ENCODE measurements at places on chromosomes 16 and 17. TPM values are rescaled to one million over a fixed set of nuclear protein-coding genes. Genes with fewer than 3 reads are reported as not detected.

The SLC5A2 gene
- total RNA-seq, result not detected

The PYDC1 gene
- not detected for total RNA-seq

The GUCY2D gene
- total RNA-seq, result not detected

The GRIN2A gene
- 0.67 TPM for total RNA-seq

The TMEM238L gene
- total RNA-seq, result not detected

The APPBP2 gene
- total RNA-seq, result 17.9 TPM

The SMCR8 gene
- 12.1 TPM for total RNA-seq

The SPG7 gene
- 177 TPM for total RNA-seq

The FBXO39 gene
- not detected for total RNA-seq

The TBC1D3D gene
- total RNA-seq, result not detected

The LRRC75A gene
- total RNA-seq, result 1.0 TPM

The JPH3 gene
- 0.13 TPM for total RNA-seq

The SPEM2 gene
- total RNA-seq, result not detected

The GPR179 gene
- total RNA-seq, result not detected

The NPIPB6 gene
- total RNA-seq, result not detected

The TBC1D3H gene
- not detected for total RNA-seq

The ANKRD40CL gene
- not detected for total RNA-seq

The GLIS2 gene
- total RNA-seq, result 5.6 TPM

The BAIAP2 gene
- 26.3 TPM for total RNA-seq

The TNFSF12 gene
- total RNA-seq, result 16.8 TPM

The CES3 gene
- not detected for total RNA-seq

The CCR7 gene
- not detected for total RNA-seq

All from mammary microvascular endothelial cell (primary cell).